Stimulated activated CD4-positive, alpha-beta T cell treated with anti-CD3 and anti-CD28 coated beads, Interleukin-2, amount 100 ng/mL, for 24 hours (primary cell): ENCODE measurements at places on chromosomes 1 and 21.

DNA sequence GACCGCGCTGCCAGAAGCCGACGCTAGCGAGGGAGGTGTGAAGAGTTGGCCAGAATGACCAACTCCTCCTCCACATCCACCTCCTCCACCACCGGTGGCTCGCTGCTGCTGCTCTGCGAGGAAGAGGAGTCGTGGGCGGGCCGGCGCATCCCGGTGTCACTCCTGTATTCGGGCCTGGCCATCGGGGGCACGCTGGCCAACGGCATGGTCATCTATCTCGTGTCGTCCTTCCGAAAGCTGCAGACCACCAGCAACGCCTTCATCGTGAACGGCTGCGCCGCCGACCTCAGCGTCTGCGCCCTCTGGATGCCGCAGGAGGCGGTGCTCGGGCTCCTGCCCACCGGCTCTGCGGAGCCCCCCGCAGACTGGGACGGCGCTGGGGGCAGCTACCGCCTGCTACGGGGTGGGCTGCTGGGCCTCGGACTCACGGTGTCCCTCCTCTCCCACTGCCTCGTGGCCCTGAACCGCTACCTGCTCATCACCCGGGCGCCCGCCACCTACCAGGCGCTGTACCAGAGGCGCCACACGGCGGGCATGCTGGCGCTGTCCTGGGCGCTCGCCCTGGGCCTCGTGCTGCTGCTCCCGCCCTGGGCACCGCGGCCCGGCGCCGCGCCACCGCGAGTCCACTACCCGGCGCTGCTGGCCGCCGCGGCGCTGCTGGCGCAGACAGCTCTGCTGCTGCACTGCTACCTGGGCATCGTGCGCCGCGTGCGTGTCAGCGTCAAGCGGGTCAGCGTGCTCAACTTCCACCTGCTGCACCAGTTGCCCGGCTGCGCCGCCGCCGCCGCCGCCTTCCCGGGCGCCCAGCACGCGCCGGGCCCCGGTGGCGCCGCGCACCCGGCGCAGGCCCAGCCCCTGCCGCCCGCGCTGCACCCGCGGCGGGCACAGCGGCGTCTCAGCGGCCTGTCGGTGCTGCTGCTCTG is 1.2 kb downstream of the GPR88 start:
- DNase-seq, result peak; percentile 57

GRCh38 chr1:147246910-147247655 is 4.6 kb downstream of the CHD1L start:
- no peak for DNase-seq

- no peak for DNase-seq
These were observed 25.3 kb upstream of the MYOCOS start for GRCh38 chr1:171596705-171597104.

- DNase-seq, result no peak
These were observed 6.4 kb upstream of the RPE65 start for GRCh38 chr1:68456202-68456601.

- DNase-seq, result no peak
These were observed at the start of gene CAPN9 for GRCh38 chr1:230747127-230747730. Gene CAPN9 (plus strand): TSS chr1:230747388. CDS start chr1:230747497, 109 bp downstream.

- peak; percentile 21 for DNase-seq
These were observed 448 bp downstream of the G0S2 start for GRCh38 chr1:209675565-209676154.

DNA sequence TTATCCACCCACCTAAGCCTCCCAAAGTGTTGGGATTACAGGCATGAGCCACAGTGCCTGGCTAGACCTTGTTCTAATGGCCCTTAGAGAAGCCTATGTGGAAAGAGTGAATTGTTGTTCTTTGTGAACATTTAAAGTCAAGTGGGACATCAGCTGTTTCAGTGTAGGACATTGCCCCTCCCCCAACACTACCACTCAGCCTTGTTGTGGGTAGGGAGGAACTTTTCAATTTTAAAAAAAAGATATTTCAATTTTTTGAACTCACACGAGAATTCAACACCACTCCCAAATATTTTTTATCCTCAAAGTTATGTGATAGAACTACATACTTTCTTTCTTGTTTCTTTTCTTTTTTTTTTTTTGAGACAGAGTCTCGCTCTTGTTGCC is 36.7 kb upstream of the TMEM222 start:
- DNase-seq, result no peak

DNA sequence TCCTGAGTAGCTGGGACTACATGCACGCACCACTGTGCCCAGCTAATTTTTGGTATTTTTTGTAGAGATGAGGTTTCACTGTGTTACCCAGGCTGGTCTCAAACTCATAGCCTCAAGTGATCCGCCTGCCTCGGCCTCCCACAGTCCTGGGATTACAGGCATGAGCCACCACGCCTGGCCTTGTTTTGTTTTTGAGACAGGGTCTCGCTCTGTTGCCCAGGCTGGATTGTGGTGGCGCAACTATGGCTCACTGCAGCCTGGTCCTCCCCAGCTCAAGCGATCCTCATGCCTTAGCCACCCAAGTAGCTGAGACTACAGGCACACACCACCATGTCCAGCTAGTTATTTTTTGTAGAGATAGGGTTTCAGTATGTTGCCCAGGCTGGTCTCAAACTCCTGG is 26.0 kb downstream of the PARK7 start:
- DNase-seq, result no peak

DNA sequence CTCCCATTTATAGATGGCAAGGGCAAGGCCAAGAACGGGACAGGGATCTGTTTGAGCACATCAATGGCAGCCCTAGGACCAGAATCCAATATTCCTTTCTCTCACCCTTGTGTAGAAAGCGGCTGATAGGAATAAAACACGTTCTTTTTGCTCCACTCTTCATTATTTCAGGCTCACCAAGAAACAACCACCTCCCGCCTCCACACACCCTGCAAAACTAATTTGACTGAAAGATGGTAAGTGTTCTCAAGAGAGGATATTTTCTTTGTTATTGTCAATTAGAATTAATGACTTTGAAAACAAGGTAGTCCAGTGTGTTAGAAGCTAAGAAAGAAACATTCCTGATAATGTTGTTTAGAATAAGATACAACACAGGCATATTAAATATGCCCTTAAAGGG is 11.9 kb upstream of the KNCN start:
- no peak for DNase-seq

DNA sequence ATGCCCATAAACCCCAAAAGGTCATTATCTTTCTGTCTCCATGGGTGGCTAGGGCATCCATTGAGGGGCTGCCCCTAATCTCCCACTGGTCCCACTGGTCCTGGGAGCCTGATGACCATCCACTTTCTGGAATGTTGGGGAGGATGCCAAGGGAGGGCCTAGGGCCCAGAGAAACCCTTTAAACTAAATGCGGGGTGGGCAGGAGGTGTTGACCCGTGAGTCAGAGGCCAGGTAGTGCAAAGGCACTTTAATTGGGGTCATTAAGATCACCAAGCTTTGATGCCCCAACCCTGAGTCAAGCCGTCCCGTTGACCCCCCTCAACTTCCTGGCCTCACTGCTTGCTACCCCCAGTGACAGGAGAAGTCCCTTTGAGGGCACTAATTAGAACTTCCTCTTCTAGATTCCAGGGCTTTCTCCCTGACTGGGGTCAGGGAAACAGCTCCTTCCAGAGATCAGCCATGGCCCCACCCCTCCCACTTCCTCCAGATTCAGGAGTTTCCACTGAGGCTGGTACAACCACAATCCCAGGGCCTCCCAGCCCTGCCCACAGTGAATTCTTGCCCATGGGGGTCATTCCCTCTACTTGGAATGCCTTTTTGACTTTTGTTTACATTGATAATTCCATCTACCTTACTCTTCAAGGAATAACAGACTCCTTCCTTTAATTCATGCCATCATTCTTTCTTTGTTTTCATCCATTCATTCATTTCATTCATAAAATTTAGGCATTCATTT is 15.5 kb upstream of the SERINC2 start:
- no peak for DNase-seq

DNA sequence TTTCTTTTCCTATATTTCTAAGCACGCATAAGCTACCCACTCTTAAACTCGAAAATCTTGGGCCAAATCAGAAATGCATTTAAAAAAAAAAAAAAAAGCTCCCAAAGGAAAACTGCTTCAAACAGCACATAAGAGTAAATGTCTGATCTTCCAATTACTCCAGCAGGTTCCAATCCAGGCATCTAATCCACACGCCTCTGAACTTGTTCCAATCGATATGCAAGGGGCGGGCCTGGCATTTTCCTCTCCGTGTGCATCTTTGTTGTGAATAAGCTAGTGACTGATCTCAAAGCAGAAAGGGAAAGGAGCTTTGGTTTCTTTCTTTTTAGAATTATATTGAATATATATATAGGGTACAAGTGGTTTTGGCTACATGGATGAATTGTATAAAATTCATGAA is 365.5 kb downstream of the PRDM2 start:
- DNase-seq, result no peak

DNA sequence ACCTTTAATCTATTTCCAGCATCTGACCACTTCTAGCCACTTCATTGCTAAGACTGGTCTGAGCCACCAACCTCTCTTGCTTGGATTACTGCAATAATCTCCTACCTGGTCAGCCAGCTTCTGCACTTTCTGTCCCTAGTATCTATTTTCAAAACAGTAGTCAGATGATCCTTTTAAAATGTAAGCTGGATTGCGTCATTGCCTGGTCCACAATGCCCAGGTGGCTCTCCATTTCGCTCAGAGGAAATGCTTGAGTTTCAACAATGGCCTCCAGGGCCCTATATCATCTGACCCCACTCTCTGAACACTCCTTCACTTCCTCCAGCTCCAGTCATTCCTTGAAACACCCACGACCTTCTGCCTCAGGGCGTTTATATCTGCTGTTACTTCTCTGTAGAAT is 2.3 kb downstream of the FYB2 start:
- DNase-seq, result no peak

GRCh38 chr1:200107004-200107470 is 79.5 kb downstream of the NR5A2 start:
- DNase-seq, result no peak

DNA sequence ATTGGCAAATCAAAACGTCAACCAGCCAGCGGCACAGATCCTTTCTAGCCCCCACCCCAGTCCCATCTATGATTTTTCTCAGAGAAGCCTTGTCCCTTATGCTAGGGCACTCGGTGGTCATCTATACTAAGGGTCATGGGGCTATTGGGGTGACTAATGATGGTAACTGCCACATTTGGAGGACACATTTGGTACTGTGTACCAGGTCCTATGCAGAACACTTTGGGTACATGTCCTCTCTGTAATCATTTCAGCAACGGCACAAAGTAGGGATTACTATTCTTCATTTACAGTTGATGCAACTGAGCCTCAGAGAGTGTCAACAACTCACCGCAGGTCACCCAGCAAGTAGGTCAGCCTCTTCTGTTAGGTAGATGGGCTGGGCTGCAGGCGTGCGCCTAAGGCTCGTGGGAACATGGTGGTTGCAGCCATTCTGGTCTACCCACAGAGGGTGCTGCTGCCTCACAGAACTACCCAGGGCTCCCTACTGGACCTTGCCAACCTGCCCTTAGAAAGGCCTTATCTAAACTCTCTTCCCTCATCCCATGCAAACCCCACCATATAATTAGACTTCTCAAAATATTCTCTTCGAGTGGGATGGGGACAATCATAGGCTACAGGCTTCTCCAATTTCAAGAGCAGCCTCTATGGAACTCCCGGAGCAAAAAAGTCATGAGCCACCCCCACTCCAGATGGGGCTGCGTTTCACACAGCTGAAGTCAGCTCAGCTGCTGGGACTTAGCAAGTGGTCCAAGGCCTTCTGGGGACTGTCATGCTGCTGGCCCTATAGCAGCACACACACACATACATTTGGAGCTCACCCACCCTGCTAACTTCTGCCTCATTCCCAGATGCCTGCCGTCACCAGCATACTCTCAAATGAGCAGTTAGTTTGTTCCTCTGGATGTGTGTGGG is 5.8 kb upstream of the SDHB start:
- DNase-seq, result peak; percentile 43

GRCh38 chr1:26607186-26607585 is 77.6 kb downstream of the RPS6KA1 start:
- no peak for DNase-seq

DNA sequence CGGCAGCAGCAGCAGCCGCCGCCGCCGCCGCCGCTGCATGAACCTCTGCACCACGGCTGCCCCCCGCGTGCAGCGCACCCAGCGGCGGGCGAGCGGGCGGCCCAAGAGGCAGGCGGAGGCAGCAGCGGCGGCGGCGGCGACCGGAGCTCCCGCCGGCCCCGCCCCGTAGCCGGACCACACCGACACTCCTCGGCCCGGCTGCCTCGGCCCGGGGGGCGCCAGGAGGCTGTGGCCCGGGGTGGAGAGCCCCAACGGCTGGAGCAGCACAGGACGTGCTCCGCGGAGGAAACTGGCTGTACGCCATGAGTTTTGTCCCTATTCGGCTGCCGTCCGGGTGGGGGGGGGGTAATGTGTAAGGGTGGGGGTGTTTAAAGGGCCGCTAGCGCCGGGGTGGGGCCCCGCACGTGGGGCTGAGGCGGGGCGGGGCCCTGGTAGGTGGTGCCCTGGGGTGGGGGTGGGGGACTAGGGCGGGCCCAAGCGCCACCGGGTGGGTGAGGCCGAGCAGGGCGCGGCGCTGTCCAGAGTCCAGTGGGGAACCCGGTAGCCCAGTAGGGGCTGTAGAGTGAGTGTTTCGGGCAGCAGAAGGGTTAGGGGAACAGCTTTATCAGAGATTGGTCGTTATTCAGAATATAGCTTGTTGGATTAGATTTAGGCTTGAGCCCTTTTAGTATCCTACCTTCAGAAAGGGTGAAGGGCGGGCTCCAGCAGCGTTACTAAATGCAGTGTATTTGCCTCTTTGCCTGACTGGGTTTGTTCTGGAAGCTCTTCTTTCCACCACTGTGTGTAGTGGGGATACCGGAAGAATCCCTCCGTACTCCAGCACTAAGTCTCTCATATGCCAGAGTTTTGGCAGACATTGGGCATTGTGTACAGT is at the start of gene FAM78B:
FAM78B (minus strand) TSS at position 304 of the 874 bp plus-strand sequence. CDS start 753 bp downstream, outside the sequence.
- peak; percentile 64 for DNase-seq

DNA sequence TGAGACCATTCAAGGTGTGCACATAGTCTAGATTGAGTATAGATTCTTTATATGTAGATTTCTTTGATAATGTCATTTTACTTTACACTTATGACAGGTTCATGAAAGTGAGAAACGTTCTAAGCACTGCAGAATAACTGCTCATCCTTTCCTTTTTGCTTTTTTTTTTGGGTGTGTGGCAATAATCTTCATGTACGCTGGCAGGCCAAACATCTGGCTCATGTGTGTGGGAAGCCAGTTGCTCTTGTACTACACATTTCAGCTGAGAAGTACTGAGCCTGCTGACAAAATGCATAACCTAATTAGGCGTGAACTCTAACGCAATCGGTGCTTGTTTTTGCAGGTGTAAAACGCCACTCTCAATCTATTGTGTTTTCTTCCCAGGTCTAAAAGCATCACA is 350.8 kb upstream of the KAZN start:
- no peak for DNase-seq

DNA sequence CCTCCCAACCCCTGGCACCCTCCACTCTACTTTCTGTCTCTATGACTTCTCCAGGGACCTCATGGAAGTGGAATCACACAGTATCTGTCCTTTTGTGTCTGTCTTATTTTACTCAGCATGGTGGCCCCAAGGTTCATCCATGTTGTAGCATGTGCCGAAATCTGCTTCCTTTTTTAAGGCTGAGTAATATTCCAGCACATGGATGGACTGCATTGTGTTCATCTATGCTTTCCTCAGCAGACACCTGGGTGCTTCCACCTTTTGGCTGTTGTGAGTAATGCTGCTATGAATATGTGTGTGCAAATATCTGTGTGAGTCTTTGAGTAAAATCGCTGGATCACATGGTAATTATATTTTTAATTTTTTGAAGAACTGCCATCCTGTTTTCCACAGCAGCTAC is 1.6 kb upstream of the PFKL start:
- DNase-seq, result no peak

- DNase-seq, result no peak
These were observed 6.8 kb downstream of the LAMC1 start for GRCh38 chr1:183030053-183030452.
